ENCODE measurements at places on chromosomes 13 and 19.

GRCh38 chr19:17633700-17634099 lies 54.5 kb downstream of the UNC13A start:
- no peak for DNase-seq

DNA sequence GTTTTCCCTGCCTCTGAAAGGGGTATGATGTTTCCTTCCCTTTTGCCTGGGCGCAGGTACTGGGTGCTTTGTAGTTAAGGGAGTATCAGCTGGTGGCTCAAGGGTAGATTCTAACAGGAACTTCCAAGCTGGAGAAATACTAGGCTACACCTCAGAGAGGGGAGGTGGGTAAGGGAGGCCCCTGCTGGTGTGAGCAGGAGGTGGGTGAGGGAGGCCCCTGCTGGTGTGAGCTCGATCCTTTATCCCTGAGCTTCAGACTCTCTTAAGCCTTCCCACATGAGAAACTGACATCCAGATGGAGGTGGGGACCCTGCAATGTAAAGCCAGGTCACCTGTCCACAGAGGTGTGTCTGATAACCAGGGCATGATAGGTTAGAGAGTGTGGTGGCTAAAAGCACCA lies 32.1 kb downstream of the CYP2B6 start:
- no peak for DNase-seq

GRCh38 chr19:507286-508203 lies at the start of gene TPGS1:
Gene TPGS1, plus strand, starts transcription at chr19:507497. Its CDS starts 10 bp downstream, at chr19:507507.
- peak; percentile 40 for DNase-seq

DNA sequence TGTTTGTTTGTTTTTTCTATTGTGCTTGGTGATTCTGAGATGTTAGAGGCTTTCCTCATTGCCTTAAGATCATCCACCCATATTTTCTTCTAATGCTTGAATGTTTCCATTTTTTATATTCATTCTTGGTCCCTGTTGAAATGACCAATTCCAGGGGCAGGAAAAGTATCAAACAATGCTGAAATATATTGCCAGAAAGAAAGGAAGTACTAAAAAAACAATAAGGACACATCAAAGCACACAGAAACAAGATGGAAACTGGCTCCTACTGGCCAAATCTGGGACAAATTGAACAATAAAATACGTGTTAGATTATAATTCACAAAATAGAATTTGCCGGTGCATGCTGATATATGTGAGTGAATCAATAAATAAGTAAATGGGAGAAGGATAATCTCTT lies 23.9 kb downstream of the ZDHHC20 start:
- DNase-seq, result no peak

GRCh38 chr13:56396318-56396717 lies 744.4 kb upstream of the PRR20A start:
- no peak for DNase-seq

- DNase-seq, result no peak
Measured at GRCh38 chr19:16608290-16608739, 19.7 kb downstream of the MED26 start.

- no peak for DNase-seq
Measured at GRCh38 chr13:108278466-108278865, 8.9 kb downstream of the TNFSF13B start.

DNA sequence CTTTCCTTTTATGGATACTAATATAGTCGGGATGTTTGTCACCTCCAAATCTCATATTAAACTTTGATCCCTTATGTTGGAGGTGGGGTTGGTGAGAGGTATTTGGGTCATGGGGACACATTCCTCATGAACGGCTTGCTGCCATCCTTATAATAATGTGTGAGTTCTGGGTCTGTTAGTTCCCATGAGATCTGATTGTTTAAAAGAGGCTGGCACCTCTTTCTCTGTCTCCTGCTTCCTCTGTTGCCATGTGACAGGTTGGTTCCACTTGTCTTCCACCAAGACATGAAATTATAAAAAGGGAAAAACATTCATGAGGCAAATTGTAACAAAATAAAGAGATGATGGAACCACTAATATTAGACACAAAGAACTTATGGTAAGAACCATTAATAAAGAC lies 107.8 kb upstream of the ATXN8OS start:
- DNase-seq, result no peak

All from NCI-H1930 (cell line).